ENCODE measurements at places on chromosomes 4 and X.

DNA sequence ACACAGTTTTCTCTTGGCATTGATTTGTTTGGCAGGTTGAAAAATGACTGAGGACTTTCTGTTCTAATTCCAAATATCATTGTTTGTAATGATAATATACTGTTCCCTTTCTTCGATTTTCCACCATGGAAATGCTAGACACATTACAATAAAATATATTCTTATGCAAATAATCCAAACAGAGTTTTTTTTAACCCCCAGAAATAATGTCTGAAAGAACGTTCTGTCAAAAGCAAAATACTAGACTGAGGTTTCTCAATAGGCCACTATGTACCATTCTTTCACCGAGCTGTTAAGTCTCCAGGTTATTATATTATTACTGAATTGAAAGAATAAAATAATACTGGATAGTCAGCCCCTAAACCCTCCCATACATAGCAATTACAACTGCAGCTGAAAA lies 312.5 kb downstream of the ZIC3 start:
- no peak for DNase-seq

DNA sequence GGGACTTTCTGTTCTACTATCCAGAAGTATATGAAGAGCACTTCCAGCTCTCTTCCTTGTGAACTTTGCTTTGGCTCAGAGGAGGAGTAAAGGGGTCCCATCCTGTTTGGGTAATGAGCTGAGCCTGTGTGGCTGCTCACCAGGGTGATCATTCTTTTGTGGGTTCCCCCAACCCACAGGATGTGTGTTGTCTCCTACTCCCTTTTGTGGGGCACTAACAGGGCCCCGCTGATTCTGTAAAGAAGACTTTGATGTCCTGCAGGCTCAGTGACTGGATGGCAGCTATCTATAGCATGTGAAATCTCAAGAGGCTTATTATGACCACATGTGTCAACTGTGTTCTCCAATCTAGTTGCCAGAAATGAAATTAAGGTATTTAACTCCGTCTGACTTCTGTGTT lies 40.8 kb downstream of the ZNF518B start:
- DNase-seq: no peak

DNA sequence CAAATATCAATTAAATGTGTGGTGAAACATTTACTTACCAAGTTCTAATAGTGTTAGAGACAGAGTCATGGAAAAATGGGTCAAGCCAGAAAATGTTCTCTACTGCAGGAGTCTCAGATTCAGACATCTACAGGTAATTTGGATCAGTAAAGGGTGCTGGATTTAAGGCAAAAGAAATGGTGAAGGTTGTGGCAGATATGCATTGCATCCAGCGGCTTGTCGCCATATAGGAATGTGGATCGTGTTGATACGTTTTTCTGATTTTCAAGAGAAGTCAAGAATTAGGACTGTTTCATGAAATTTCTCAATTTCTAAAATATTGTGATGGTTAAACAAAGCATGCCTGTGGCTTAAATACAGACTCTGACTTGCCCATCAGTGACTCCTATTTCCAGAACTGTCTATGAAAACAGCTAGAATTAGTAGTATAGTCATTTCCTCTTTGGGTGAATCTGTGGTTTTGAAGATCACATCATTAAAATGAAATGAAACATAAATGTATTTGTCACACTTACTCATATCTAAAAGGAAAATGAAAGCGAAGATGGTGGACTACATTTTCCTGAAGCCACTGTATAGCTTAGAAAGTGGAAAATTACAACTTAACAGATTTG lies 110.1 kb upstream of the VEGFC start:
- no peak for DNase-seq

DNA sequence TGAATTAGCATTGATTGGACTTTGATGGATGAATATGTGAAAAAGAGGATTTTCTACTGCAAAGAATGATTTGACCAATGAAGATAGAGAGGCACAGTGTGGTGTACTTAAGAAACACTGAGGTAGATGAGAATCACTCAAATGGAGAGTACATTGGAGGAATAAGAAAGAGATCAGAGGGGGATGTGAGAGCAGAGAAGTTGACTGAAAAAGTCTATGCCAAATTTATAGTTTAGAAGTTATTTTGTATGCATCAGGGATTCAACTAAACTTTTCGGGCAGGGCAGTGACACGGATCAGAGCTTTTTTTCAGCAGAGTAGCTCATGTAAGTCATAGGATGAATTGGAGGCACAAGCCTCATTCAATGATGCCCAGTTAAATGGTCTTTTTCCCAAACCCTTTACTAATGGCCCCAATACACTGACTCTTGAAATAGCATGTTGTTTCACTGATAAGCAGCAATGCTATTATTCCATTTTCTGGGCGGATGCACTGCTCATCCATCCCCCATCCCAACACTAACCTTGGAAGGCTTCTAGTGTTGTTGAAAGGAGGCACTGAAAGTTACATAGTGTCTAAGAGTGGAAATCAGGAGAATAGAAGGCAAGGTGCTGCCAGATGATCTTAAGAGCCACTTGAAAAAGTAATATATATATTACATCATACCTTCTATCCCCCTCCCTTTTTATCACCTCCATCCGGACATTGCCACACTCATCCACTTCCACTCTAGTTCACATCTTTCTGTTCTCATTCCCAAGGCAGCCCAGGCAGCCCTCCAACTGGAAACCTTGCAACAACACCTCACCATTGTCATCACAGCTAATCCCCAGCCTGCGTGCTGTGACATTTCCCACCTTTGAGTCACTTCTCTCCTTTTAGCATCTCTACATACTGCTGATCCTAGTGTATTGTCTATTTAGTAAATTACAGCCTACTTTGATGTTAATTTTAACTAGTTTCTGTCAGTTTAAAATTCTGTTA lies 46.1 kb downstream of the ARHGAP24 start:
- DNase-seq: no peak

DNA sequence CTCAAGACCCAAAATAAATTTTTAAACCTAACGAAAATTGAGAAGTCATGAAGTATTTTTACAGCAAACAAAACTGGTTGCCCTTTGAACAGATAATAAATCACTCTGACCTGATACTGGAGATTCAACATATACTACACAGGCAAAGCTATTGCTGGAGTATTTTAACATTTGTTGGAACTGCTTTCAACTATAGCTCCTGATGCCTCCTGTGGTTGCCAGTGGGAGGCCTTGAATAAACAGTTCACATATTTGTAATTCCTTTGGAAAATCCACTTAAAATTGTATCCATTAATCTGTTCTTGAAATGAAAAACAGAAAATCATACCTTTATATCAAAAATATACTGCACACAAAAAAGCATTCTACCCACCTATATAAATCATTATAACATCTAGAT lies 605.1 kb downstream of the KCTD8 start:
- no peak for DNase-seq

DNA sequence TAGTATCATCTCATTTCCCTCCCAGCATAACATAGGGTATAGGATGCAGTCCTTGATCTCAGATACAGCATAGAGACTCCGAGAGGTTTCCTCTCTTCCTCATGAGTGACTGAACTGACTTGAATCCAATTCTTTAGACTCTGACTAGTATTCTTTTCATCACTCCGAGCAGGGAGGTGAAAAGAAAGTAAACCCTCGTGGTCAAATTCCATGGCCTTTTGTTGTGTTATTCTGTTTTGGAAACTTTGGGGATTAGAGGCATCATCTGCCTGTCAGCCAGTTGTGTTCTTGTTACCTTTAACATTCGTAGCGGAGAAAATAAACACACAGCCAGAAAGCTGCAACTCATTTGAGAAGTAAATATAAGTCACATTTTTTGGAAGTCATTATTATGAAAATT lies 206.6 kb downstream of the ARHGAP10 start:
- DNase-seq: no peak

Data from NCI-H2171 treated with DMSO at 0.1 percent for 48 hours (cell line).